Fibroblast of villous mesenchyme (primary cell): ENCODE measurements at places on chromosomes 11 and 22.
A peak's percentile ranks its signal among the peaks of the same experiment; 100 is the strongest.

GRCh38 chr11:111788051-111788450 is 21.9 kb upstream of the PPP2R1B start:
- no peak for DNase-seq

DNA sequence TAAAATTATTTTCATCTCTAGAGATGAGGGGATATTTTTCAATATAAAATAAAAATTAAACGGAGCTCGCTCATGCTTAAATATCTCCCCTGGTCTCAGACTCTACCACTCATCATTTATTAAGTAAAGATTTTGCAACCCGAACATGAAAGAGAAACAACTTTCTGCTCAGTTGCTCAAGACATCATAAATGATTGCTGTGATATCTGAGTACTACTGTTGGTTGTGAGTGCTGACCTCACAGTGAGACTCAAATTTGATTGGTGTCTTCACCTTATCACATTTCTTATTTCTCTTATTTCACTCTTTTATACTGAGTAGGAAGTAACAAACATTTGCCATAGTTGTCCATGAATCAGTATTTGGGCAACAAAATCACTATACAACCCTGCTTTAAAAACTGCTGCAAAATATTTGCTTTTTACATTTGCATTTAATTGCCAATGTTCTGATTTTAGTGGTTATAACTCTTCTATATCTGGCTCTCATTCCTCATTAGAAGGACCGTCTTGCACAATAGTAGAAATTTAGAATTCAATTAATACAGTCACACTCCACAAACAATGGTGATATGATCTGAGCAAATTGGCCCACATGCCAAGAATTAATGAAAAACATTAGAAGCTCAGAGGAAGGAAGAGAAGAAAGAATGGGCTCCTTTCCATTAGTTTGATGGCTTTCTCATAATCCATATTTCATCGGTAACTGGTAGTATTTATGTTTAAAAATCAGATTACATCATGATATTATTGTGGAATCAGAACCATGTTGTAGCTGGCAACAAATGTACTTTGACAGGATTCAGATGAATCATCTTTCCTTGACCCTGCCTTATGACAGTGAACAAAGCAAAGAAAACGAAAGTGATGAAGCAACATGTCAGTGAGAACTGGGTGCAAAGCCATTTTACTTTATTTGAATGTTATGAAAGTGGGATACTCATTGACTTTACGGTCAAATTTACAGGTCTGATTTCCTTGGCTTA is 973.6 kb upstream of the TENM4 start:
- DNase-seq = no peak

DNA sequence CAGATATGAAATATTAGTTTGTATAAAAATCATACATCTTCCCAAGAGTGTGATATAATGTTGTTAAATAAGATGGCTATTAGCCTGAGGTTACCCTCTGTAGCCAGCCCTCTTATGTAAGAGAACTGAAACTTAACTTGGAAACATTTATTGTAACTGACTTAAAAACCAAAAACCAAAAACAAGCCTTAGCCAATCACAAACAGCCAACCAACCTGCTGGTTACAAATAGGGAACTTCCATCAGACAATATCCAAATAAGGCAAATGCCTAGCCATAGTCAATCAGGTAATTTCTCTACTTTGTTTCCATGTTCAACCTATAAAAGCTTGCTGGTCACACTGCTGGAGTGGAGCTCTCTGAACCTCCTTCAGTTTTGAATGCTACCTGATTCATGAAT is 14.1 kb downstream of the KBTBD3 start:
- DNase-seq = no peak

- peak; percentile 42 for DNase-seq
These were observed 7.4 kb downstream of the ATL3 start for GRCh38 chr11:63663809-63664208.

GRCh38 chr22:36281781-36282327 is 28.9 kb downstream of the APOL1 start:
- DNase-seq = no peak

- no peak for DNase-seq
These were observed 43.2 kb upstream of the CREB3L1 start for GRCh38 chr11:46234311-46234710.

GRCh38 chr22:33656808-33657628 is 263.3 kb downstream of the LARGE1 start:
- DNase-seq = peak; percentile 4

DNA sequence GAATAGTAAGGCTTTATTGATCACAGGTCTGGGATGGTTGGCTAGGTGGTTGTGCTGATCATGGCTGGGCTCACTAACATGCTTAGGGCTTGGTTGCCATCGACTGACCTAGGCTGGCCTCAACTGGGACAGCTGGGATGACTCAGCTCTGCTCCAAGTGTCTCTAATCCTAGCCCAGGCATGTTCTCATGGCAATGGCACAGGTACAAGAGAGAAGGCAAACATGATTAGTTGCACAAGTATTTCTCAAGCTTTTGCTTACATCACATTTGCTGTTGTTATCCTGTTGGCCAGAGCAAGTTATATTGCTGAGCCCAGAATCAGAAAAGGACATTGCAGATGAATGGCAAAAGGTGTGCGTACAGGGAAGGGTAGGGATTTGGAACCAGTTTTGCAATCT is 68.5 kb upstream of the SLC35C1 start:
- DNase-seq = peak; percentile 34

DNA sequence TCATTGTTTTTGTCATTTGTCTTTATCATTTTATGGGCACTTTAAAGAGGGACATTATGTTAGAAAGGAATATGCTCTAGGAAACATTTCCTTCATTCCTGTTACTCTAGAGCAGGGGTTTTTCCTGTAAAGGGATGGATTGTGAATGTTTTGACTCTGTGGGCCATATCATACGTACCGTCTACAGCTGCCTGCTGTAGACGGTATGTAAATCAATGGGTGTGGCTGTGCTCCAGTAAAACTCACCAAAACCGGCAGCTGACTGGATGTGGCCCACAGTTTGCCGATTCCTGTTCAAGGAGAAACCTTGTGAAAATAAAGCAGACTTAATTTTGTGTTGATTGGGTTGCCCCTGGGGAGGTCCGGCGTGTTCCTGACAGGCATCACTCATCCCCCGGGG is 7.3 kb downstream of the IGHMBP2 start:
- no peak for DNase-seq

- no peak for DNase-seq
These were observed 22.9 kb downstream of the PACSIN2 start for GRCh38 chr22:42992092-42992491.

- DNase-seq = no peak
These were observed 84.8 kb downstream of the TP53I11 start for GRCh38 chr11:44865866-44866272.

GRCh38 chr11:96393753-96394348 is 4.0 kb downstream of the JRKL start:
- peak; percentile 61 for DNase-seq

DNA sequence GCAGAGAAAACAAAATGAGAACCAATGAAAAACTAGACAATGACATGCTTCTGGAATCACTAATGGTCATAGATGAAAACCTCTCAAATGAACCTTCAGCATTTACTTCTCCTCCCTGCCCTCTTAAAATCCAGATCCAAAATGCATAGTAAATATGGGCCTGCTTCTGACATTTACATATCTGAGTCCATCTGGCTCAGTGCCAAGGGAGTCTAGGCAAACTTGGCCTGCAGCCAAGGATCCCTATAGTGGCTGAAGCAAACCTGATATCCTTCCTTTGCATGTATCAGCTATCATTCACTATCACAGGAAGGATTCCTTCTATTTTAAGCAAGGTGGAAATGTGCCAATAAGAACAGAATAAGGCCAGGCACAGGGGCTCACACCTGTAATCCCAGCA is 104.8 kb downstream of the C11orf58 start:
- DNase-seq = no peak

DNA sequence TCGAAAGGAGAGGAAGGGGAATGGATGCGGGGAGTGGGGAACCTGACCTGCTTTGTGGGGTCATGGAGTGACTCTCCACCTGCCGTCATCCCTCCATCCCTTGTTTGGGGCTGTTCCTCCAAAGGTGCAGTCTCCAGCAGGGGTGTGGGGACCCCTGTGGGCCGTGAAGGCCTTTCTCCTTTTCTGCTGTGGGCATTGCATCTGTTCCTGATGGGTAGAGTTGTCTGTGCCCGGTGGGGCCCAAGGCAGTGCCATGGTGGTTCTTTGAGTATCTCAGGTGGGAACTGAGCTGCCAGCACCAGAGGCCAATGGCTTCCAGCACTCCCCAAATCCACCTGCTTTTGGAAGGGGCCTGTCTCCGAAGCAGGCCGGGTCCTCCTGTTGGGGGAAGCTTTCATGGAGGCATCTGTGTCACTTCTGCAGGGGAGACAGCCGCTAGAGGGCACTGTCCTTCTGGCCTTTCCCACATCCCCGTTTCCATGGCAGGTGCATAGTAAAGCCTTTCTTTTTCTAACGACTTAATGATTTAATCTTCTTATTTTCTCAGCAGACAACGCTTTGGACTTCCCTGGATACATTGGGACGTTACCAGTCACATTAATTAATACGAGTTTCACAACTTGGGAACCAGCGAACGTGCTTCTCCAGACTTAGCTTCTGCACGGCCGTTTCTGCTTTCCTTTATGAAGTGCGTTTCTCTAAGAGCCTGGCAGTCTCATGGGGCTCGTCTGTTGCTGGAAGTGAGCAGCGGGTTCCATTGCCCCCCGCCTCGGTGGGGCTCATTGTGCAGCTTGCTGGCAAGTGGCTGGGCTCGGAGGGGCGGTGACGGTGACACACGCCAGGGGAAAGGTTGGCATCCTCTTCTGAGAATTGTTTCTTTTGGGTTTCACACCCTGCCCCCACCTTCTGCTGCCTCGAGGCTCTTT is 57.1 kb downstream of the PARVB start:
- DNase-seq = peak; percentile 71

- no peak for DNase-seq
These were observed 200.6 kb upstream of the POU2AF2 start for GRCh38 chr11:111044751-111045406.
